Activated naive CD4-positive, alpha-beta T cell treated with anti-CD3 and anti-CD28 coated beads, Interleukin-2, amount 10 ng/mL, durations not matched to agents 7 days and 5 days (primary cell): ENCODE measurements at places on chromosomes 12 and 14.

DNA sequence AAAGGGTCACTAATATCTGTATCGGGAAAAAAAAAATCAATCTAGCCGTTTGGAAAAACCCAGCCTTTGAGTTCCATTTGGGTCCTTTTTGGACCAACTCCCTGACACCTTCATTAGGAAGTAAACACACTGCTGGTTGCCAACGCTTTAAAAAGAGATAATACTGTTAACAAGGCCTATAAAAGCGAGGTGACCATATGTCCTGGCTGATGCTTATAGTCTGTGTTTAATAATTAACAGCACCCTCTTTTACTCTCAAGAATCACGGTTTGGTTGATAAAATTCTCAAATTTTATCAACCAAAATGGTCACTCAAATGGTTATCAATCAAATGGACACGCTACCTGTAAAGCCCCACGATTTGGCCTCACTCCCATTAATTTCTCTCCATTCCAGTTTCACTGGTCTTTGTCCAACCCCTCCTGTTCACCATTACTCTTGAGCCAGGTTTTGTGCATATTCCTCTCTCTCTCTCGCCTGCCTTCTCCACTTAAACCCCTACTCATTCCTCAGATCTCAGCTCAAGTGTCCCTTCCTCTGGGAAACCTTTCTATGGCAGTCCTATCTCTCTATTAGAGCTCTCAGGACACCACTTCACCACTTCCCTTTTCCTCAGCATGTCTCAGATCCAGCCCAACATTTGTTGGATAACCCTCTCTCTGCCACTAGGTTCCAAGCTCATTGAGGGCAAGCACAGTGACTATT, 9.5 kb downstream of the BTG1 start:
- H3K4me1 ChIP-seq, result peaks cover 79% of the 10 kb centered on the region
- peak overlapping the region; percentile 100 for H3K4me3 ChIP-seq
- H3K27me3 ChIP-seq, result no peaks in the 10 kb centered on the region
- peaks cover 75% of the 10 kb centered on the region for H3K36me3 ChIP-seq
- no peak for DNase-seq
- H3K27ac ChIP-seq, result peak overlapping the region; percentile 87

GRCh38 chr14:33508126-33509062, 442.5 kb downstream of the EGLN3 start:
- no peak for DNase-seq
- H3K27me3 ChIP-seq, result no peaks in the 10 kb centered on the region
- H3K4me3 ChIP-seq, result no peak overlapping the region
- H3K27ac ChIP-seq, result no peak overlapping the region
- no peaks in the 10 kb centered on the region for H3K36me3 ChIP-seq

DNA sequence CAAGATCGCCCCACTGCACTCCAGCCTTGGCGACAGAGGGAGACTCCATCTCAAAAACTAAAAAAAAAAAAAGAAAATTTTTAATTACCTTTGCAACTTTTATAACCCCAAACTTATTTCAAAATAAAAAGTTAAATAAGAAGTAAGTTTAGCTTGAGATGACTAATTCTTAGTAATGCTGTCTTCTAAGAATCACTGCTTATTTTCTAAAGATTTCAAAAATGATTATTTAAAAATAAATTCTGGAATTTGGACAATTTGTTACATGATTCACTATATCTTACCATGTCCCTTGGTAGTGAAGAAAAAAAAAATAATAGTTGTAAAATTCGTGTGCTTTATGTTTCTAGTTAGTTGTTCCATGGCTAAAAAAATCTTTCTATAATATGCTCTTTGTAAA, 11.6 kb upstream of the HECTD1 start:
- H3K27ac ChIP-seq, result no peak overlapping the region
- H3K36me3 ChIP-seq, result no peaks in the 10 kb centered on the region
- H3K4me3 ChIP-seq, result no peak overlapping the region
- no peaks in the 10 kb centered on the region for H3K4me1 ChIP-seq

GRCh38 chr14:63993992-63994391, 141.2 kb downstream of the SYNE2 start:
- H3K4me3 ChIP-seq, result no peak overlapping the region
- H3K27me3 ChIP-seq, result no peaks in the 10 kb centered on the region
- H3K36me3 ChIP-seq, result peaks cover 73% of the 10 kb centered on the region
- no peak for DNase-seq

DNA sequence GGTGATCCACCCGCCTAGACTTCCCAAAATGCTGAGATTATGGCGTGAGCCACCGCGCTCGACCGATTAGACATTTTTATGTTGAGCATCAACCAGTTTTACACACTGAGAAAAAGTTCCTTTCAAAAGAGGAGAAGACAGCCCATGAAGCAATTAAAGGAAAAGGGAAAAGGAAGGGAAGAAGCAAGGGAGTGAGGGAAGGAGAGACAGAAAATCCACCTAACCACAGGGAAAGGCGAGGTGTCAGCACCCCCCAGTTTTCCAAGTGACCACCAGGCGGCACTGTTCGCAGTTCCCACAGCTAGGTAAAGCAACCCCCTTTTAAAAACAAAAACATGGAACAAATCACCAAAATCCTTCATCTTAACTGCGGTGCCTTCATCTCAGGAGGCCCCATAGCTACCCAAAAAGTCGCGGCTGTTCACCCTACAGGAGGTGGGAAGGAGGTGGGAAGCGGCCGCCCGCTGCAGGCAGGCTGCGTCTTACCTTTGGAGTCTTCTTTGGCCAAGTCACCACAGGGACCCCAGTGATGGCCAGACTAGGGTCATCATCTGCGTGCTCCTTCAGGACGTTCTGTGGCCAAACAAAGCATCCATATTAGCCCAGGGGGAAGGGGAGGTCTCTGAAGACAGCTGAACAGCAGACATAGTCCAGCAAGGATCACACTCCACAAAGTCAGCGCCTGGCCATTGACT, 86.6 kb downstream of the KDM2B start:
- H3K4me3 ChIP-seq, result no peak overlapping the region
- no peak overlapping the region for H3K27ac ChIP-seq
- peaks cover 40% of the 10 kb centered on the region for H3K36me3 ChIP-seq
- DNase-seq, result peak; percentile 74
- peaks cover 16% of the 10 kb centered on the region for H3K4me1 ChIP-seq

DNA sequence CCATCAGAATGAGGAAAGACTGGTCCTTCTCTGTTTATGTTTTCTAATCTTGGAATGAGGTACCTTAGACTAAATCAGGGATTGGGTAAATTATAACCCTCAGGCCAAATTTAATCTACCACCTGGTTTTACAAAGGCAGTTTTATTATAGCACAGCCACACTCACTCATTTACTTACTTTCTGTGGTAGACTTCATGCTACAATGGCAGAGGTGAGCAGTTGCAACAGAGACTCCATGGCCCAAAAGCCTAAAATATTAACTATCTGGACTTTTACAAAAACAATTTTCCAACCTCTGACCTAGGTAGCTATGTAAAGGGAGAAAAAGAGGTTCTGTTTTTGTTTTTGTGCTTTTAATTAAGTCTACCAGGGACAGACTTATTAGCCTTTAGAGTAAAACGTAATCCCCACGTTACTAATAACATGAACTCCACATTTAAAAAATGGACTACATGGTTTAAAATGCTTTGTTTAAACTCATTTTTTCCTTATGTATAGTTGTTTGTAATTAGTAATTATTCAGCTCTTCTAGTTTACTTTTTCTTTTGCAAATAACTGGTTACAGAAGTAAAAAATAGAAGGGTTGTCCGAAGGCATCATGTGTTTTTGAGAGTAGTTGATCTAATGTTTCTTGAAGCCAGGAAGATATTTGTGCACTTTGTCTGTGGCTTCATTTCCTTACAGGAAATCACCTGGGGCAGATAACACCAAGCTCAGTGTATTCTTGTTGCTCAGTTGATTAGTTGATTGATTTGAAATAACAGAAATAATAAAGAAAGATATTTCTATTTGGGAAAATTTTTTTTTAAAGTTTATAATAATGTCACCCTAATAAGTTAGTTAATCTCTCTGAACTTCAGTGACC, 57.6 kb upstream of the ATP2B1 start:
- no peak overlapping the region for H3K4me3 ChIP-seq
- H3K36me3 ChIP-seq, result no peaks in the 10 kb centered on the region
- H3K27me3 ChIP-seq, result no peaks in the 10 kb centered on the region
- H3K4me1 ChIP-seq, result peaks cover 17% of the 10 kb centered on the region
- no peak for DNase-seq
- H3K27ac ChIP-seq, result peak overlapping the region; percentile 20

DNA sequence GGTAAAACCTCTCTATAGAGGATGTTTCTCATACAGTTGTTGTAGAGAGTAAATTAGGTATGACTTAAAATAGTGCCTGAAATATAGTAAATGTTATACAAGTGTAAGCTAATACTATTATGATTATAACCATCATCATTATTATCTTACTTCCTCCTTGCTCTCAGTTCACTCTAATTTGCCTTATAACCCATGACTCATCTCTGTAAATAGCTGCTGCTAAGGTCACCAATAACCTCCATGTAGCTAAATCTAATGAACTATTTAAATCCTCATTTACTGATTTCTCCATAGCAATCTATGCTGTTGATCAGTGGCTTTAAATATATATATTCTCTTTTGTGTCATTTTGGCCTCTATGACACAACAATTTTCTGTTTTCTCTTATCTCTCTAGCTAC, 109.6 kb downstream of the RMST start:
- no peaks in the 10 kb centered on the region for H3K4me1 ChIP-seq
- no peaks in the 10 kb centered on the region for H3K36me3 ChIP-seq
- H3K27ac ChIP-seq, result no peak overlapping the region
- no peaks in the 10 kb centered on the region for H3K27me3 ChIP-seq
- no peak overlapping the region for H3K4me3 ChIP-seq

GRCh38 chr14:74207943-74208342, 31.3 kb upstream of the VSX2 start:
- H3K27me3 ChIP-seq, result peaks cover 6% of the 10 kb centered on the region
- H3K4me1 ChIP-seq, result no peaks in the 10 kb centered on the region
- no peaks in the 10 kb centered on the region for H3K36me3 ChIP-seq
- no peak for DNase-seq
- H3K27ac ChIP-seq, result no peak overlapping the region
- H3K4me3 ChIP-seq, result no peak overlapping the region

- no peak for DNase-seq
- no peaks in the 10 kb centered on the region for H3K36me3 ChIP-seq
- no peak overlapping the region for H3K27ac ChIP-seq
- H3K4me1 ChIP-seq, result no peaks in the 10 kb centered on the region
- H3K4me3 ChIP-seq, result no peak overlapping the region
Measured at GRCh38 chr14:23364164-23365035, 572 bp downstream of the EFS start.

DNA sequence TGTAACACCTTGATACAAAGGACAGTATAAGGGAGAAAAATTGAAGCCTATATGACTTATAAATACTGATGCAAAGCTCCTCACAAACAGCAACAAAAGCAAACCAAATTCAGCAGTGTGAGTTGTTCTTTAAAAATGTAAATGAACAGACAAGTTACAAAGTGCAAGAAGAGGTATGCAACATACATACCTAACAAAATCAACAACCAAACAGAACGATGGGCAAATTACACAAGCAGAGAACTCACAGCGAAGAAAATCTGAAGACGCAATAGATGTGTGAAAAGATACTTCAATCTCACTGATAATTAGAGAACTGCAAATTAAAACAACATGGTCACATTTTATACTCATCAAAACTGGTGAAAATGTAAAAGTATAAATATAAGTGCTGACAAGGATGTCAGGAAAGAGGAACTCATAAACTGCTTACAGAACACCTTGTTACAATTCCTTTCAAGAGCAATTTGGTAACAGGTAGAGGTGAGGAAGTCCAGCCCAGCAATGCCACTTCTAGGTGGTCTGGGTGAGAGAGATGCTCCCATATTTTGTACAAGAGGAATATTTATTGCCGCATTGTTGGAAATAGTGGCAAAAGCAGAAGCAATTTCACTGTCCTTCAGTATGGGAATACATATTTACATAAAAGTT, 47.3 kb downstream of the CORO1C start:
- DNase-seq, result no peak
- peaks cover 23% of the 10 kb centered on the region for H3K4me1 ChIP-seq
- no peak overlapping the region for H3K27ac ChIP-seq
- no peaks in the 10 kb centered on the region for H3K27me3 ChIP-seq

- H3K4me3 ChIP-seq, result no peak overlapping the region
- H3K27me3 ChIP-seq, result no peaks in the 10 kb centered on the region
- DNase-seq, result peak; percentile 66
- peak overlapping the region; percentile 19 for H3K27ac ChIP-seq
- H3K36me3 ChIP-seq, result peaks cover 49% of the 10 kb centered on the region
Measured at GRCh38 chr12:120466560-120467315, 2.8 kb downstream of the SRSF9 start.

GRCh38 chr14:73784181-73784987, 67.2 kb upstream of the PTGR2 start:
- H3K27me3 ChIP-seq, result no peaks in the 10 kb centered on the region
- H3K4me1 ChIP-seq, result peaks cover 71% of the 10 kb centered on the region
- H3K4me3 ChIP-seq, result peak overlapping the region; percentile 91
- peak; percentile 32 for DNase-seq
- H3K27ac ChIP-seq, result peak overlapping the region; percentile 96

DNA sequence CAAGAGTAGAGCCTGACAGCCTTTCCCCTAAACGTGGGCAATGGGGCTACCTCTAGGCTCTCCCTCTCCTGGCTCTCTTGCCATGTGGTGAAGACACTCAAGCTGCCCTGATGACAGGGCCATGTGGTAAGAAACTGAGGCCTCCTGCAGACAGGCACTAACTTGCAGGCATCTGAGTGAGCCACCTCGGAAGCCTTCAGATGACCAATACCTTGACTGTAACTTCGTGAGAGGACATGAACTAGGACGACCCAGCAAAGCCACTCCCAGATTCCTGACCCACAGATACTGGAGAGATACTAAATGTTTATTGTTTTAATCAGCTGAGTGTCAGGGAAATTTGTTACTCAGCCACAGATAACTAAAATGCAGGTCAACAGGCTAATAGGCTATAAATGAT, 96.4 kb downstream of the EFCAB11 start:
- no peak overlapping the region for H3K4me3 ChIP-seq
- H3K27ac ChIP-seq, result no peak overlapping the region
- H3K27me3 ChIP-seq, result no peaks in the 10 kb centered on the region
- DNase-seq, result no peak

DNA sequence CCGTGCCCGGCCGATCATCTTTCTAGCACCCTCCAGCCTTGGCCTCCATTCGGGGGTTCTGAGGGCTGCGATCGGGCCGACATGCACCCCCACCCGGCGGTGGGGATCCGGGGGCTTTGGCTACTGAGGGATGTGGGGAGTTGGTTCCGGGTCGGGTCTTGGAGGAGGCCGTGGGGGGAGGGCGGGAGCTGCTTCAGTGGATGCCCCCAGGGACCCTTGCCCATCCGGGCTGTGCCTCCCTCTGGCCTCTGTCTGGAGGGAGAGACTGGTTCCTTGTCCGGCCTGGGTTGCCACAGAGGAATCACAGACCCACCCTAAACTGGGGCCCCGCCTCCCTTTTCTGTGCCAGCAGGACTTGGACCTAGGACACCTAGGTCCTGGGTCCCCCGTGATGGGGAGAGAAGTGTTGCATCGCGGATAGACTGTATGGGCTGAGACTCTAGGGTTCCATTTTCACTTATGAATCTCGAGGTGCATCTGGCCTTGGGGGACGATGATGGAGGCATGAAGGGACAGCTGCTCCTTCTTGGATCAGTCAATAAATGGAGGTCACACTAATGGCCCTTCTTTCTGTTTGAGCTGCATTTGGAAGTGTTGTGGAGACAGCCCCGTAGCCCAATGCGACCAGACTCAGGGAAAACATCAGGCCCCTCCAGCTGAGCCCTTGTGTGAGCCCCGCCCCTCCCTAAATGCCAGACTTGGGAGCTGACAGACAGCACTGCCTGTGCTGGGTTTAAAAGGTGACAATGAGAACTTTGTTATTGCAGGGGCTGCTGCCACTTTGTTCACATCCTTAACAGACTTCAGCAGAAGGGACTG, 577 bp downstream of the DTX3 start:
- peaks cover 22% of the 10 kb centered on the region for H3K4me1 ChIP-seq
- peak overlapping the region; percentile 79 for H3K27ac ChIP-seq
- peaks cover 20% of the 10 kb centered on the region for H3K36me3 ChIP-seq
- H3K27me3 ChIP-seq, result peaks cover 33% of the 10 kb centered on the region
- no peak for DNase-seq
